Gastrocnemius medialis (tissue), 4 donors: ENCODE measurements at places on chromosomes 3 and 15. TPM values are rescaled to one million over a fixed set of nuclear protein-coding genes. Genes with fewer than 3 reads are reported as not detected.

LDHAL6B gene
- not detected for total RNA-seq

MORC1 gene
- not detected for total RNA-seq

XXYLT1 gene
- total RNA-seq: 1.6 TPM

ZBTB47 gene
- 145 TPM for total RNA-seq

MEX3B gene
- 1.3 TPM for total RNA-seq

PLA2G4B gene
- not detected for total RNA-seq

ARPP19 gene
- 236 TPM for total RNA-seq

NPAP1 gene
- total RNA-seq: not detected

SERPINI2 gene
- total RNA-seq: not detected

SERINC4 gene
- 0.82 TPM for total RNA-seq

GOLGA6L4 gene
- total RNA-seq: 0.51 TPM

FOXB1 gene
- total RNA-seq: not detected

KNG1 gene
- not detected for total RNA-seq

MNS1 gene
- not detected for total RNA-seq

FBXL22 gene
- not detected for total RNA-seq

RBM5 gene
- 45.0 TPM for total RNA-seq

SI gene
- not detected for total RNA-seq

IL17RD gene
- total RNA-seq: 0.52 TPM

LARP6 gene
- total RNA-seq: 20.6 TPM

NR1I2 gene
- total RNA-seq: not detected

- no peak for DNase-seq
Observed at GRCh38 chr3:197949191-197949777, 706 bp upstream of the RPL35A start.

GRCh38 chr3:128970740-128971047 lies 23.2 kb downstream of the CFAP92 start:
- no peak for DNase-seq

- no peak for DNase-seq
Observed at GRCh38 chr3:8988791-8989558, 25.7 kb upstream of the RAD18 start.

DNA sequence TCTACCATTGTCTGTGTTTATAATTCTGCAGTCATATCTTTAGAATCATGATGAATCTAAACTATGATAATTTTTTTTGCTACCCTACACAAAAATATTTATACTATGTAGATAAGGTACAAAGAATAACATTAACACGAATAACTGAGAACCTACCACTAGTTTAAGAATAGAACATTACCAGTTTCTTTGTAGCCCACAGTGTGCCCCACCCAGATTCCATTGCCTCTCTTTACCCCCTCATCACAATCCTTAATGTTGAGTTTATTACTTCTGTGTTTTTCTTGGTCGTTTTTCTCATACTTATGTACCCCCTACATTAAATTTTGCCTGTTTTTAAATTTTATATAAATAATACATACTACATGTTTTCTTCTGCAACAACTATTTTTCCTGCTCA lies 140.5 kb downstream of the BBX start:
- no peak for DNase-seq

DNA sequence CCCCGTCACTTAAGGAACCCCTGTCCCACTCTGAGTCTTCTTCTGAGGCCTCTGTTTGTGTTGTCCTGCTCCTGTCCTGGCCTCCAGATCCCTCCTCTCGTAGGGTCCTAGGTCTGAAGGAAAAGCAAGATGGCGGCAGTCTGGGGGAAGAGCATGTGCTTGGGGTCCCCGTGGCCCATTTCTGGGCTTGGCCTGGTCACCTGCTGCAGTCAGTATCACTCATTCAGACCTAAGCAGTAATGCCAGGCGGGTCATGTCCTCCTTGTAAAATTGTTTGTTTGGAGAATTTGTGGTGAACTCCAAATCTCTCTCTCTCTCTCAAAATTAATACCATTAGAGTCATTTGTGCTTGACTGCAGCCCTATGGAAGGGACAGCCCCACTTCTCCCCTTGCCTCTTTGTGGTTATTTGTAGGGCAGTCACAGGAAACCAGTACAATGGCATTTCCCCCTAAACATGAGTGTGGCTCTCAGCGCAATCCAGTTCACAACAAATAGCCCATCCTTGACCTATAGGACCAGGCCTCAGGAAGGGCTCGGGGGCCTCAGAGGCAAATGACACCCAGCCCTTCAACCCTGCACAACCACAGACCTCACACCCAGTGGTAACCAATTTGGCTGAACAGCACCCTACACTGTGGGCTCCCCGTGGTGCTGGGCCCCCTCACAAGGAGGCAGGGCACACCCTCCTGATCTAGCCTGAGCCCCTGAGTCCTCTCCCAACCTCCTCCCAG lies 173.5 kb downstream of the OR4M2 start:
- no peak for DNase-seq

- DNase-seq: no peak
Observed at GRCh38 chr3:161893972-161894371, 397.4 kb downstream of the OTOL1 start.

DNA sequence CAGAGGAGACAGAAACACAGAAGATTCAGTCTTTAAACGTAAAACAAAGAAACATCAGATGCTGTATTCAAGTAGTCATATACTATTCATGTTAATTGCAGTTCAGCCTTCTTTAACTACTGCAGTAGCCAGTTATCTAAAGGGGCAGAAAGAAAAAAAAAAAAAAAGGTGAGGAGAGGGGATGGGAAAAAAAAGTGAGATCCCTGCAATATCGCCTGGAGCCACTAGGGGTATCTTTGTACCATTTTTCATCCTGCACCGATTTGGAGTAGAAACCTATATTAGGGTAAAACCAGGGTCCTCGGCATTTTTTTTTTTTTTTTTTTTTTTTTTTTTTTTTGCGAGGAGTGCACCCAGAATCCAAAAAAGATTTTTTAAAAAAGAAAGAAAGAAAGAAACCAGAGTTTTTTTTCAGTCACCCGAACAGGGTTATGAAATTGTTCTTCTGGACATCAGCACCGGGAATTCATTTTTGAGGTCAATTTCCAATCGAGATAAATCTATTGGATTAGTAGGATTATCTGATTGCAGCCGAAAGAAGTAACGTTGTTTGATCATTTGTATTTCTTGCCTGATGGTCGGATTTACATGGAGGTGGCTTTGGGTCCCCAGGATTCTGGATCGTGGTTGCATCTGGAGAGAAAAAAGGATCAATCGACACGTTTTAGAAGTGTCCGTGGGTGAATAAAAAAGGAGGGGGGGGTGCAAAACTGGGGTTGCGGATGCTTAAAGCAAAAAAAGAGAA lies 186.7 kb downstream of the NLGN1 start:
- no peak for DNase-seq

DNA sequence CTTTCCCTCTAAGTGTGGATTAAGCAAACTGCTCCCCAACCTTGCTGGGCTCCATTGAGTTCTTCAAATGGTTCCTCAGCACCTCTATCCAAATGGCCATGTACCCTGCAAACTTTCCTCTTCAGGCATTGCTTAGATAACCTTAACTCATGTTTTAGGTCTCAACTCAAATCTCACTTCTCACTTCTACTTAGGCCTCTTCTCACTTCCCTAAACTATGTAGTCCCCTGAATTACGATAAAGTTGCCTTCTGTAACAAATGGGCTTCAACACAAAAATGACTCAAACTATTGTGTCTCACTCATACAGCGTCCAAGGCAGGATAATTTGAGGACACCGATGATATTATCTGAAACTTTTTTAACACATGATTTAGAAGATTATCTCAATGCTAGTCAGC lies 62.4 kb upstream of the STAC start:
- no peak for DNase-seq

GRCh38 chr3:49614936-49615335 lies 59.2 kb upstream of the APEH start:
- DNase-seq: no peak

DNA sequence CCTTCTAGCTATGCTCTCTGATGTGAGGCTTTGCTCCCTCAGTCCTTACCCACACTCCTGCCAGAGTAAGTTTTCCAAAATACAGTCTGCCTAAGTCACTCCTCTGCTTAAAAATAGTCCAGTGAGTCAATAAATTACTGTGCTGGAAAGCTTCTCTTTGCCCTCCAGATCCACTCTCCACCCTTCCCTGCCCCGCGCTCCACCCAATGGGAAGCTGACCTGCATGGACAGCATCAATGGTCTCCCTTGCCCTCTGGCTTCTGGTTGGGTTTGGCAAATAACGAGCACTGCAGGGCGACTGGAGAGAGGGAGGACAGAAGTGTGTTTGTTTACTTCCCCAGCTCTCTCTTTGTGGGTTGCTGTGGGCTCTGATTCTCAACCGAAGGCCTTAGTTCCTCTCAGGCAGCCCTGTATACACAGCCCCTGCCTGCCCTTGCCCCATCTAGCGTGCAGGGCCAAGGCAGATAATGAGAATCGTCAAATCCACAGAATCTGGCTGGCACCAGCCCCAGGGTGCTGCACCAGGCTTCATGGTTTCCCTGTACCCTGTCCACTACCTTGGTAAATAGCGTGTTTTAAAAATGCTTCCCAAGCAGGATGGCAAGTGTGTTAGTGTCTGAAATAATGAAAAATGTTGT lies 110.4 kb downstream of the ADAMTSL3 start:
- DNase-seq: no peak

DNA sequence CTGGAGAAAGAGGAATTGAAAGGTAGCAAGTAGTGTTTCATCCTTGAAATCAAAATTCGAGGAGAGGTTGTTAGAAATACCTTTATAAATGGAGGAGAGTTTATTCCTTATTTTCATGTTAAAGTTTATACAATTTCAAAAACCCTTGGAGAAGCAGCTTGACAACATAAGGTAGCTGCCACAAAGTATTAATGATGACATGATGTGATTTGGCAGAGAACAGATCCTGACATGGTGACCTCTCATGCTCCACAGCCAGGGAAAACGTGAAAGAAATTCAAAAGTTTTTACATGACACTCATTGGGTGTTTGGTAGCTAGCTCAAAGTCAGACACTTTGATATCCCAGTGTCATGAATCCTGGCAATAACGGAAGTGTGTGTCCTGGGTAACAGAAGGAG lies 320.8 kb downstream of the GBE1 start:
- DNase-seq: no peak

- no peak for DNase-seq
Observed at GRCh38 chr3:159763011-159763601, 225.5 kb upstream of the IL12A start.

DNA sequence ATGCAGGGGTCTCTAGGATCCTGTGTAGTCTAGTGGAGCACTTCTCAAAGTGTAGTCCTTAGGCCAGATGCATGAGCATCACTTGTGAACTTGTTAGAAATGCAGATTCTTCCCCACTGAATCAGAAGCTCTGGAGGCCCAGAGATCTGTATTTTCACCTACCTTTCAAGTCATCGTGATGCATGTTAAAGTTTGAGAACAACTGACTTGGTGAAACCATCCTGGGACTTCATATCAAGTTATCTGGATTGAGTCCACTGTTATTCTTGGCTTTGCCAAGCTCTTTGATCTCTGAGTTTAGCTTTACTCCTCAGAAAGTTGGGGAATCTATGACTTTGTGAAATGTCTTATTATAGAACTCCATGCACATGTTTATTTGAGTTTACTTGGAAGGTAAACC lies 78.5 kb downstream of the ARNT2 start:
- no peak for DNase-seq

DNA sequence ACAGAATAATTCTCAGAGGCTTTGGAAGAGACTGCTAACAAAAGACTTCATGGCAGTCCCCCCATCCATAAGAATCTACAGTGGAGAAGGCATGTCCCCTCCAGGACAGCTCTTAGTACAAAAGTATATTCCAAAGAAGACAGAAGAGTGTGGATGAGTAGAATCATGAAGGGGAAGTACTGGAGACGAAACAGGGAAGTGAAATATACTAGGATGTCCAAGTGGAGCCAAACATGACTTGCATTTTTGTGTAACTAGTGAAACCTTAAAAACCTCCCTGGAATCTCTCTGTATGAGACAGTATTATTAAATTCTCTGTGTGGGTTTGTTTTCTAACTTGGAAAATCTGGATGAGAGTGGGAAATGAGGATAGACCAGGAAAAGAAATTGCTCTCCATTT lies 312.4 kb downstream of the RSL24D1 start:
- no peak for DNase-seq

DNA sequence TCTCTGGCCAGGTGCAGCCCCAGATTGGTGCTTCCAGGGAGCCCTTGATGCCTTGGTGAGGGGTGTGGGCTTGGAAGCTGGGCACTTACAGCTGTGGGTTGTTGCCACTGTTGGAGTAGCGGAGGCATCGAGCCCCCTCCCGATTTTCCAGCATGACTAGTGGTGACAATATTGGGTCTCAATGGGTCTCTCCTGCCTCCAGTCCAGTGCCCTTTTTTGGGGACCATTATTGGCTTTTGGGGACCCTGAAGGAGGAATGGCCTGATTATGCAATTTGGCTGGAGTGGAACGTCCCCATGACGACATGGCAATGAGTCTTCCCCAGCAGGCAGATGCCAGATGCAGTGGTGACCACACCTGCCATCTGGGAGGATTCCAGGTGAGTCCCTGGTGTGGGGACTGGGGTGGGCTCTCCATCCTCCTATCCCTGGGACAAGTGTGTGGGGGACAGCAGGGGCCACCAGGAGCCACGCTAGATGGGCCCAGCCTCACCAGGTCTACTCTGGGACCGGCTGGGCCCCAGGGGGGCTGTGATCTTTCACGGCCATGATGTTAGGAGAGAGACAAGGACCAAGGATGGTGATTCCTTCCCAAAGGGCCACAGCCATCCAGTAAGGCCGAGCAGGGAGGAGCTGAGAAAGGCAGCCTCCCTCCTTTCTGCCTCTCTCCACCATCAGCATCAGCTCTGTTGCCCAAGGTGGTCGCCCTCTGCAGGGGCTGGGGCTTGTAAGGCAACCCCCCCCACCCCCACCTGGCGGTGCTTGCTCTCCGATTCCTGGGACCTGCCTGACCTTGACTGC lies 196.8 kb downstream of the GOLGA6L6 start:
- DNase-seq: no peak

DNA sequence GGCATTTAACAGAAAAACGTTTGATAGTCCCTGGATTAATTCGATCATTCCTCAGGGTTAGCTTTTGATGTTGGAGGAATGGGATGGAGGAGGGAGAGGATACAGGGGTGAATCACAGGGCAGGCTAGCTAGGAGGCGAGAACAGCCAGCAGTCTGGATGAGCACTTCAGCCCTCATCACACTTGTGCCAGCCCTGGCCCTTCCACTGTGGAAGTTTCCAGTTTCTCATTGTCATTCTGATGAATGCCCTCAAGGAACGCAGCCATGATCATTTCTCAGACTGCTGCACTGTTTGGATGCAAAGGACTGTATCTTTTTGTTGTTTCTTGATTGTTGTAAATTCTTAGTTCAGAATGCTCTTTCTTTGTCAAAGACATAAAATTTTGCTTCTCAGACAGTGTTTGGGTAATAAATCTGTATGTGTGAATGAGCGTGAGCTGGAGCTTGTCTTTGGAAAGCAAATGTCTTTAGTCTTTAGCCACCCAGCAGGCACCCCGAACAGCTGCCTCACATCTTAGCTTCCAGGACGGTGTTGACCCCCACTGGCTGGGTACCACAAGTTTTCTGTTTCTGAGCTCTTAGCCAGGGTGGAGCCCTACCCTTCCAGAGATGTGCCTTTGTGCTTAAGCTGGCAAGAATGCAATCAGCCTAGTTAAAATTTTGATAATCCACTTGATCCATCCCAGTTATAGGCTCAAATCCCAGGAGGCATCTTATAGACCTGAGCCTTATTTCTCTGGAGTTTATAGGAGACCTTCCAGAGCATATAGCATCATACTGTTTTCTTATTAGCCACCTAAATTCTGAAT lies 121.1 kb downstream of the PDCD6IP start:
- no peak for DNase-seq

- no peak for DNase-seq
Observed at GRCh38 chr3:45054196-45054857, 28.2 kb downstream of the CLEC3B start.

- DNase-seq: peak; percentile 25
Observed at GRCh38 chr3:55678546-55679216, 191.6 kb upstream of the WNT5A start.
